ENCODE measurements at places on chromosomes 3 and 15. TPM values are rescaled to one million over a fixed set of nuclear protein-coding genes. Genes with fewer than 3 reads are reported as not detected.

Gene C2CD4A
- total RNA-seq, result 0.05 TPM

Gene UBAP1L
- total RNA-seq, result 1.1 TPM

Gene RBPMS2
- 6.5 TPM for total RNA-seq

Gene XCR1
- not detected for total RNA-seq

Gene LRRC34
- not detected for total RNA-seq
